ENCODE measurements at places on chromosomes 3 and 15. TPM values are rescaled to one million over a fixed set of nuclear protein-coding genes. Genes with fewer than 3 reads are reported as not detected.

PLA2G4D gene
- not detected for total RNA-seq

DNA sequence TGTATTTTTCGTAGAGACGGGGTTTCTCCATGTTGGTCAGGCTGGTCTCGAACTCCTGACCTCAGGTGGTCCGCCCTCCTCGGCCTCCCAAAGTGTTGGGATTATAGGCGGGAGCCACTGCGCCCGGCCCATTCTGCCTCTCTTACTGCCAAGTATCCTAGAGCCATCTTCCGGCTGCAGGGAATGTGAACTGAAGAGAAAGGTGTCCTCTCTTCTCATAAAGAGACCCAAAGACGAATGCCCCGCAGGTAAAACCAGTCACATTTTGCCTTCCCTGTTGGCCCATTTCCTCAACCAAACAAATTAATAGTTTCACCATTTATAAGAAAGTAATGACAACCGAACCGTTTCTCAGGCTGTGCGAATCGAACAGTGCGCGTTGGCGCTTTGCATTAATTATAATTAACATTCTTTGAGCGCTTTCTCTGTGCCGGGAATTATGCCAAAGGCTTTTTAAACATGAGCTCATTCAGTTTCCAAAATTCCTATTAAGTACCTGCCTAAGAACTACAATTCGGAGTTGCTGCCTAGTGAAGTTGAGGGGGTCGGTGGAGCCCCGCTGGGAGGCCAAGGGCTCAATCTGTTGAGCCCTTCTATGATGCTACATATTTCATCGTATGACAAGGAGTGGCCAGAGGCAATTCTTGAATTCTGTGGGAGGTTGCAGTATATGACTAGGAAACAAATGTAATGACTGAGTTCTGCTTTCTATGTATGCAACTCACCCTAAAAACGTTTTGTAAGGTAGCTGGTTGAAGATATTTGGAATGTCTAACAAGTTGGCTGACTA lies 819 bp upstream of the RPL24 start:
- DNase-seq: no peak

- DNase-seq: no peak
Measured at GRCh38 chr3:38124324-38125122, 12.4 kb downstream of the ACAA1 start.

DNA sequence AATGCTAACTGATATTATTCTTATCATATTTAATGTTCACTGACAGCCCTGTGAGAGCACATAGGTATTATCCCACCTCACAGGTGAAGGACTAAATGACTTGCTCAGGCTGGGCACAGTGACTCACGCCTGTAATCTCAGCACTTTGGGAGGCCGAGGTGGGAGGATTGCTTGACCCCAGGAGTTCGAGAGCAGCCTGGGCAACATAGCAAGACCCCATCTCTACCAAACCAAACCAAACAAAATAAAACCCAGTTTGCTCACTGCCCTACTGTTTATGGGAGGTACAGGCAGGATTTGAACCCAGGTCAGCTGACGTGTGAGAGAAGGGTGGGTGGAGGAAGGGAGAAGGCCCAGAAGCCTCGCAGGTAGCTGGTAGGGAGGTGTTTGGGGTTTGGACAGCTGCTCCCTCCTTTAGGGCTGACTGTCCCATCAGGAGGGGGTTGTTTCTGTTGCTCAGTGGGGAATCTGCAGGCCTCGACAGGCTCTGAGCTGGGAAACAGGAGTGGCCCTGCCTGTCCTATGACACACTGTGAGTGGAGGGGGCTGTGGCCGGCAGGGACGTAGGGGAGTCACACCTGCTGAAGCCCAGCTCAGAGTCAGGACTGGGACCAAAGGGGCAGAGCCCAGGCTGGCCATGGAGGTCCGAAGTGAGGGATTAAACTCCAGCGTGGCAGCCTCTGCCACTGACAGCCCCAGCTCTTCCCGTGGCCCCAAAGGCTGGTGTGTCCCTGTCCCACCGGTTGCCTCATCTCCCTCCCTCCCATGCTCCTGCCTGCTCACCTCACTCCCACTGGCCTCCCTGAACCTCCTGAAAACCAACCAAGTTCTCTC lies 25.3 kb downstream of the BHLHE40 start:
- DNase-seq: no peak

GRCh38 chr3:115099986-115100571 lies 47.0 kb downstream of the ZBTB20 start:
- no peak for DNase-seq

- DNase-seq: no peak
Measured at GRCh38 chr3:138962854-138963560, 16.0 kb downstream of the FOXL2NB start.

GRCh38 chr3:178480274-178480673 lies 56.0 kb upstream of the KCNMB2 start:
- DNase-seq: no peak

MRAS gene
- total RNA-seq: 14.2 TPM

Measured in Panc1 (cell line).